ENCODE measurements at places on chromosomes 7 and 10. TPM values are rescaled to one million over a fixed set of nuclear protein-coding genes. Genes with fewer than 3 reads are reported as not detected.

GRCh38 chr10:79383974-79384606 lies 36.8 kb downstream of the PPIF start:
- DNase-seq = no peak

GRCh38 chr10:110241407-110241806 lies 34.0 kb downstream of the MXI1 start:
- no peak for DNase-seq

GRCh38 chr10:37489658-37490003 lies 364.2 kb downstream of the ANKRD30A start:
- DNase-seq = no peak

DNA sequence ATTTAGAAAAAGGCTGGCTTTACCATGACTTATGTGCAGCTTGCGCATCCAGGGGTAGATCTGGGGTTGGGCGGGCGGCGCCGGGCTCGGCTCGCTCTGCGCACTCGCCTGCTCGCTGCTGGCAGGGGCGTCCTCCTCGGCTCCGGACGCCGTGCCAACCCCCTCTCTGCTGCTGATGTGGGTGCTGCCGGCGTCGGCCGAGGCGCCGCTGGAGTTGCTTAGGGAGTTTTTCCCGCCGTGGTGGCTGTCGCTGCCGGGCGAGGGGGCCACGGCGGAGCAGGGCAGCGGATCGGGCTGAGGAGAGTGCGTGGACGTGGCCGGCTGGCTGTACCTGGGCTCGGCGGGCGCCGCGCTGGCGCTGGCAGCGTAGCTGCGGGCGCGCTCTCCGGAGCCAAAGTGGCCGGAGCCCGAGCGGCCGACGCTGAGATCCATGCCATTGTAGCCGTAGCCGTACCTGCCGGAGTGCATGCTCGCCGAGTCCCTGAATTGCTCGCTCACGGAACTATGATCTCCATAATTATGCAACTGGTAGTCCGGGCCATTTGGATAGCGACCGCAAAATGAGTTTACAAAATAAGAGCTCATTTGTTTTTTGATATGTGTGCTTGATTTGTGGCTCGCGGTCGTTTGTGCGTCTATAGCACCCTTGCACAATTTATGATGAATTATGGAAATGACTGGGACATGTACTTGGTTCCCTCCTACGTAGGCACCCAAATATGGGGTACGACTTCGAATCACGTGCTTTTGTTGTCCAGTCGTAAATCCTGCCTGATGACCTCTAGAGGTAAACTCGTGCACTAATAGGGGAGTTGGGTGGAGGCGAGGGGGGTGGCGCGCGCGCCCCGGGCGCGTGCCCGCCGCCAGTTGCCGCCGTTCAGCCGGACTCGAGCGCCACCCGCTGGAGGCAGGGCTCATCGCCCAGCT lies at the start of gene HOXA5:
Gene HOXA5 (minus strand): TSS at position 659 of the 927 bp plus-strand sequence. CDS start 74 bp downstream, at position 585.
- peak; percentile 9 for DNase-seq

DNA sequence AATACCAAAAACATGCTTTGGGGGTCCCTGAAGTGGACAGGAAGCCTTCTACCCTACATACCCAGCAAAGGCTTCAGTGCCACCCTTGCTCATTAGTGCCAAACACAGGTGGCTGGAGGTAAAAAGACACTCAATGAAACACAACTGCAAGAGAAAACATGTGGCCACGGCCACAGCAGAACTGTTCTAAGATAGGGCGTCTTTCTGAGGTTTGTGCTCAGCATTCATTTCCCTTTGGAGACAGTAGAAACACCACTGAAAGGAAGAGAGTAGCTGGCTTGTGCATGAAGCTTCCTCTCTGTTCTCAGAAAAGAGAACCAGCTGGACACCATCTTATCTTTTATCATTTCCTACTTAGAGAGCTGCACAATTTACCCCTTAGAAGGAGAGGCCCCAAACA lies 143.0 kb downstream of the PLXNA4 start:
- no peak for DNase-seq

The ANKRD1 gene
- total RNA-seq = not detected

The NOS3 gene
- under 0.01 TPM for total RNA-seq

The PDGFA gene
- 64.8 TPM for total RNA-seq
